Mucosa of descending colon (tissue), 3 donors: ENCODE measurements at places on chromosomes 6 and 20. TPM values are rescaled to one million over a fixed set of nuclear protein-coding genes. Genes with fewer than 3 reads are reported as not detected.

The SLC17A1 gene
- total RNA-seq = not detected

The LIN28B gene
- not detected for total RNA-seq

- no peak for DNase-seq
Measured at GRCh38 chr6:137872581-137873115, 5.6 kb downstream of the TNFAIP3 start.

GRCh38 chr6:31948753-31949413 lies 3.0 kb downstream of the CFB start:
- no peak for DNase-seq
